ENCODE measurements at places on chromosomes 6 and 20.

- DNase-seq: no peak
Measured at GRCh38 chr20:16240355-16240754, 332.9 kb downstream of the KIF16B start.

DNA sequence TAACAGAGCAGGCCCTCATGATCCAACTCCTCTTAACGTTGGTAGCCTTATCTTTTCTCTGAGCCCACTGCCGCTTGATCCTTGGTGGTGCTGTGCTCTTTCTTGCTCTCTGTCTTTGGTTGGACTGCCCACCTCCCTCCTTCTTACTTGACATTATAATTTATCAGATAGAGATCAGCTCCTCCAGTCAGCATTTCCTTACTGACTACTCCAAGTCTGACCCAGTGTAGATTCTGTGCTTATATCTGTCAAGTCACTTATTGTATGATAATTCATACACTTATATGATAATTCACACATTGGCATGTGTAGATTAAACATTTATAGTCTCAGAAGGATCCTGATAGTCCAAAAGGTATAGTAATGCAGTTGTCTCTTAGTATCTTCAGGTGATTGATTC is 18.1 kb downstream of the PTPRA start:
- DNase-seq: no peak

DNA sequence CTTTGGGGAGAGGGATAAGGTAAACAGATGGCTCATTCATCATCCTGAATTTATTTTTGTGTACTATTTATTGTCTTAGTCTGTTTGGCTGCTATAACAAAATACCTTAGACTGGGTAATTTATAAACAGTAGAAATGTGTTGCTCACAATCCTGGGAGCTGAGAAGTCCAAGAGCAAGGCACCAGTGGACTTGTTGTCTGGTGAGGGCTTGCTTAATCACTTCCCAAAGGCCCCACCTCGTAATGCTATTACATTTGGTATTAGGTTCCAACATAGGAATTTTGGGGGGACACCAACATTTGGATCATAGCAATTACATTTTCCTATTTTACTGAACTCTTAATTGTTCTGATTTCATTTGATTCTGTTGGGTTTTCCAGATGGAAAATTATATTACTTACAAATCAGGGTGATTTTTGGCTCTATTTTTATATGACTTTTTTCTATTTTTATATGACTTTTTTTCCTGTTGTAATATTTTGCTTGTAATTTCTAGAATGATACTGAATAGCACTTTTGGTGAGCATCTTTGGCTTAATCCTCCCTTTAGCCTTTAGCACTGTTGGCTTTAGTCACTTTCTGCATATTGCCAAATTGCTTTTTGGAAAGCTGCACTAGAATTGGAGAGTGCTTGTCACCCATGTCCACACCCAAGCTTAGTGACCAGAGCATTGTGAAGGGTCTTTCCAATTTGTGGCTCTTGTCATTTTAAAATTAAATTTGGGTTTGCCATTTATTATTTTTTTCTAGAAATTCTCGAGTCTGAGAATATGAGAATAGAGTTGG is 43.7 kb upstream of the TULP4 start:
- DNase-seq: no peak

- no peak for DNase-seq
Measured at GRCh38 chr6:14518515-14519217, 401.1 kb downstream of the CD83 start.

- DNase-seq: no peak
Measured at GRCh38 chr6:85419046-85419759, 30.7 kb upstream of the NT5E start.

- DNase-seq: no peak
Measured at GRCh38 chr6:43914272-43915147, 144.5 kb downstream of the VEGFA start.

- no peak for DNase-seq
Measured at GRCh38 chr6:72913797-72914196, 291.9 kb downstream of the KCNQ5 start.

All from CD4-positive, alpha-beta T cell treated with Interleukin-2 at 100 ng/mL for 4 hours (primary cell).